T-helper 1 cell (primary cell): ENCODE measurements at places on chromosomes 5 and 9.

DNA sequence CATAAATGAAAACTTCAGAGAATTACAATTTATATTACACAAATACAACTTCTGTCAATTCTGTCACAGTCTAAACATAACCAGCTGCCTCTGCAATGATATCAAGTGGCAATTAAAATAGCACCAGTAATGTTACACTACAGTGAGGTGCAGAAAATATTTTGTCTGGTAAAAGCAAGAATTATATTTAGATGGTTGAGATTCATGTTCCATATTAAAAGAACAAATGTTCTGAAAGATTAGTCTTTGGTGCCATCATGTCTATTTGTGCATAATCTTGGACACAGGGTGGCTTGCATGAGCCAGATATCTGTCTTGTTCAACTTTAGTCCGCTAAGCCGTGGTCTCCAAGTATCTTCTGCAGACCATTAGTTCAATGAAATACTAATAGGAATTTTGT lies 29.0 kb upstream of the PRR16 start:
- no peak for DNase-seq

- no peak for DNase-seq
Observed at GRCh38 chr9:136326761-136327303, 507 bp upstream of the GPSM1 start.

- no peak for DNase-seq
Observed at GRCh38 chr9:110531776-110532175, 47.8 kb downstream of the SVEP1 start.

DNA sequence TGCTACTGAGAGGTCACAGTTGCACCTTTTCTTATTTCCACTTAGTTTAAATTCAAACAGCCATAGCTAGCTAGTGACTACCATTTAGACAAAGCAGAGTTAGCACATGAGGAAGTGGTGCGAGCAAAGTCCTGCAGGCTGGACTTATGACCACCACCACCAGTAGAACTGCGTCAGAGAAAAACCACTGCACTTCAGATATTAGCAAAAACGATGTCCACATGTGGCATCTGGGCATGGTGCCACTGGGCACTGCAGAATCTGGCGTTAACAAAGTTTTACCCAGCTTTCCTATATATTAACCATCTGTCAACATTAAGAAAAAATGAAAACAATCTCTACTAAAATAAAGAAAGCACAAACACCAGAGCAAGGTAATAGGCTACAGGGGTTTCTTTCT lies 80.1 kb downstream of the SPTLC1 start:
- DNase-seq, result no peak

- no peak for DNase-seq
Observed at GRCh38 chr5:61275841-61276240, 56.2 kb upstream of the ZSWIM6 start.

DNA sequence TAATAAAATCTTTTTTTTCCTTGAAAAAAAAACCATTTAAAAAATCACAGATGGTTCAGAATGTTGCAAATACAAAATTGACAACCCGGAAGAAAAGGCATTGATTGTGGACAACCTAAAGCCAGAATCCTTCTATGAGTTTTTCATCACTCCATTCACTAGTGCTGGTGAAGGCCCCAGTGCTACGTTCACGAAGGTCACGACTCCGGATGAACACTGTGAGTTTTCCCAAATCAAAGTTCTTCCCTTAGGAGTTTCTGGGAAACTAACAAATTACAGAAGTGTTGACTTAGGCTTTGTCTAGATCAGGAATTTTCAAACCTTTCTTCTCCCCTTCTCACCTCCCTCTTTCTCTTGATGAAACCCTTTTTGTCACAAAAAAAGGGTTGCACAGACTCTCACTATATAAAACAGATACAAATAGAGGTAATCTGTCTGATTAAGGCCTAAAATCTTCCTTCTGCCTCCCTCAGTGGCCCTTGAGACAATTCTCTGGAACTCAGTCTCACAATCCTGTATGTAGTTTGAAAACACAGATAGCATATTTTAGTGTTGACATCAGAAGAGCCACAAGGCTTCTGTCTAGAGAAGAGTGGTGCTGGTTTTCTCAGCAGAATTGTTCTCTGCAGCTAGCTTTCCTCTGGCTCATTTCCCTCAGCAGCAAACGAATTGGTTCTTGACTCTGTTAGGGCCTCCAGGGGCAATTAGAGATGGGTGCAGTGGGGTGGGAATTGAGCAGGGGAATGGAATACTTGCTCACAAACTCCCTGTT lies 79.5 kb downstream of the OSMR start:
- no peak for DNase-seq

DNA sequence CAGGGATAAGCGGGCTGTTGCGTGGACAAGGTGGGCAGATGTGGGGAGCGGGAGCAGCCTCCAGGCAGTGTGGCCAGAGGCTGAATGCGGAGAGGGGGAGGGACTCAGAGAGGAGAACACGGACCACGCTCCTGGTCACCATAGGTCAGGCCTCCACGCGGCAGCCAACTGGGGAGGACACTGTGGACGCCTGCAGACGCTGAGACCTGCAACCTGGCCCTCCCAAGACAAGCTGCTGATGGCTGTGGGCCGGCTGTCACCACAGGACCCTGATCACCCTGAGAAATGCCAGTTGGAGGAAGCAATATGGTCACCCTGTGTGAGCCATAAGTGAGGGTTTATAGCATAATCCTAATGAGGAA lies 16.8 kb downstream of the LPCAT1 start:
- DNase-seq, result no peak

DNA sequence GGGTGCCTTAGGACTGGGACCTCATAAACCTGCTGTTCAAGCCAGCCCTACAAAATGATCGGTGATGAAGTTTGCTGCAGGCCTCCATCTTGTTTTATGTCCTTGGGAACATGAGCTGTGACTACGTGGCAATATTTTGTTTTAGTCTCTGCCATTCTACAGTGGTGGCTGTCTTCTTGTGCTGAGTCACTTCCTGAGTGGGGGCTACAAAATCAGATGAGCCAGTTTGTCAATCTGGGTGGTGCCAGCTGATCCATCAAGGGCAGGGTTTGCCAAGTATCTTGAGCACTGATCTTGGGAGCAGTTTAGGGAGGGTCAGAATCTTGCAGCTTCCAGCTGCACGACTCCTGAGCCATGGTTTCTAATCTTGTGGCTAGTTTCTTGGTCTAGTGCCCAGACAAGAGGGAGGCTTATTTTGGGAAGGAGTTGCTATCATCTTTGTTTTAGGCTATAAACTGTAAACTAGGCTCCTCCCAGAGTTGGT lies 94.7 kb downstream of the YTHDC2 start:
- DNase-seq, result no peak
